Activated CD8-positive, alpha-beta T cell treated with anti-CD3 and anti-CD28 coated beads for 36 hours (primary cell): ENCODE measurements at places on chromosomes 7 and 10. TPM values are rescaled to one million over a fixed set of nuclear protein-coding genes. Genes with fewer than 3 reads are reported as not detected.
A peak's percentile ranks its signal among the peaks of the same experiment; 100 is the strongest.

STEAP1B gene
- not detected for total RNA-seq

SLC18A3 gene
- not detected for total RNA-seq

RBP4 gene
- total RNA-seq, result not detected

CYTH3 gene
- 0.92 TPM for total RNA-seq

ACTR3C gene
- total RNA-seq, result 2.9 TPM

TFEC gene
- not detected for total RNA-seq

TRPV5 gene
- not detected for total RNA-seq

BICC1 gene
- not detected for total RNA-seq

DNA sequence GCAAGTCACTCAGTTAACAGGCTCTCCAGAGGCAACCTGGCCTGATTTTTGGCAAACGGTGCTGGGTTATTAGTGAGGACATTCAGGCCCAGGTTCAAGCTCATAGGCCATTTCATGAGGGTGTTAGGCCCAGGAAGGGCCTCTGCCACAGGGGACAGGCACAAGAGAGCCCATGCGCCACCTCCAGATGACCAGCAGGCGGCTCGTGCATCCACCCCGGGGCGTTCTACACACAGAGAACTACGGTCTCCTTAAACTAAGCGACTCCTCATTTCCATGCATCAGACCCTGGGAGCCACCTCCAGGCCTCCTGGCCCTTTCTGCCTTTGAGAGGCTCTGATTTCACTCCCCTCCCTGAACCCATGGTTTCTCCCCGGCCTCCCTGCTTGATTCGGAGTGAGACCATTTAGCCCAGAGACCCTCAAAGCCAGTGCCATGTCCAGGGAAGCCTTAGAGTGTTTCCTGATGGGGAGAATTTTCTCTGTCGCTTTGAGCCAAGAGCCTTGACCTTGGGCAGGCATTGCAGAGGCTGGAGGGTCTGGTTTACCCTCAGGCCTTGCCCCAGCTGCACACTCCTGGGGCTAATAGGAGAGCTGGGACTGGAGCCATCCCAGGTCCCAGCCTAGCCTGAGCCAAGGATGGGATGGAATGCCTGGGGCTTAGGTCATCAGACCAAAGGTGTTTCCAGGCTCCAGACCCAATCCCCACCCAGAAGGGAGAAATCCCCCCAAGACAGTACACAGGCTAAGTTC lies 188.0 kb downstream of the GRID1 start:
- peak; percentile 5 for DNase-seq

DNA sequence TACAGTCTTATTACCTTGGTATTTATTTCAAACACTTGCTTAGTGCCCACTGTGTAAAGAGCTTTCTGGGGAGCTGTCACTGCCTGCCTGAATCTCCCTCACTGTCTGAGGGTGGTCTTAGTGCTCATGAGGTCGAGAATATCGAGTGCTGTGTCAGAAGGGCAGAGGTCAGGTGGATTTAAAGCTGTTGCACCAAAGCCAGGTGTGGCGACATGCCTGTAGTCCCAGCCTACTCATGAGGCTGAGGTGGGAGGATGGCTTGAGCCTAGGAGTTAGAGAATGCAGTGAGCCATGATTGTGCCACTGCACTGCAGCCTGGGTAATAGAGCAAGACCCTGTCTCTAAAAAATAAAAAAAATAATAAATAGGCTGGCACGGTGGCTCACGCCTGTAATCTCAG lies 20.9 kb downstream of the CCM2 start:
- no peak for DNase-seq

DNA sequence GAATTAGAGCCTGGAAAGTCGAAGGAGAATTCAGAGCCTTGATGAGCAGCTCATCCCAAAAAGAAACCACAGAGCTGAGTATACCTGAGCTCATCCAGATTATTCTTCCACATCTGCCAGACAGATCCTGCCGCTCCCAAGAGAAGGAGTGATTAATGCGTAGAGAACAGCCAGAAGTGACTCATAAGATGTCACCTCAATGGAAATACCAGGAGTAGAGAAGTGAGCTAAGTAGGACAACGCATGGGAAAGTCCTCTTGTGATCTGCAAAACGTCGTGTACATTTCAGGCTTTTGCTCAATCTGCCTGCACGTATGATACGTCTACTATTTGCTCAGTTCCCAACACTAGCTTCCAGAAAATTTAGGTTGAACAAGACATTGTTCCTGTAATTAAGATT lies 230.5 kb upstream of the AUTS2 start:
- no peak for DNase-seq

GRCh38 chr10:89171263-89171872 lies 35.7 kb downstream of the CH25H start:
- DNase-seq, result no peak

- DNase-seq, result no peak
These were observed 18.3 kb upstream of the SLC29A3 start for GRCh38 chr10:71300555-71301370.

GRCh38 chr7:66778201-66778600 lies 37.7 kb downstream of the RABGEF1 start:
- no peak for DNase-seq

- DNase-seq, result no peak
These were observed 156.2 kb upstream of the PTER start for GRCh38 chr10:16280595-16280994.

GRCh38 chr10:3477683-3478082 lies 305.1 kb upstream of the PITRM1 start:
- no peak for DNase-seq

- no peak for DNase-seq
These were observed 207.3 kb downstream of the HGF start for GRCh38 chr7:81562581-81562980.

DNA sequence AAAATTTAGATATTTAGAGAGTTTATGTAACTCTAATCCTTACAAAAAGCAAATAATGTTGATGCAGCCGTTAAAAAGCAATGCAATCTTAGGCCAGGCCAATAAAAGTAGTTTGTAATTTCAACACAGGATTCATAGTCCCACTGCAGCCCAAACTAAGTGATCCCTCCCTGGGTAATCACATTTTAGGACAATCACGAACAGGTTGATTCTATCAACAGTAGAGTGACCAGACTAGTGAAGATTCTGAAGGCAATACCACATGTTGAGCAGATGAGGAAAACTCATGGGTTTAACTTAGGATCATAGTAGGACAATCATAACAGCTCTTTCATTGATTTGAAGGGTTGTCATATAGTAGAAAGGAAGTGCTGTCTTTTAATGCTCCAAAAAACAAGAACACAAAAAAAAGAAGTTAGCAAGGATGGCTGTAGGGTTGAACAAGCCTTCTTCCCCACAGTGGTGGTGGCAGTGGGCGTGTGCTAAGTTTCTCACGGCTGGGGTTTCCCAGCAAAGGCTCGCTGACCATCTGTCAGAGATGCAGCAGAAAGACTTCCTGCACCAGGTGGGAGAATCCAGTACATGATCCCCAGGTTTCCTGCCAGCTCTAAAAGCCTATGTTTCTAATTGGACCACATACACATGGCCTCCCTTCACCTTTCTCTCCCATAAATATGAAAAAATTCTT lies 212.2 kb downstream of the CHRM2 start:
- DNase-seq, result no peak

DNA sequence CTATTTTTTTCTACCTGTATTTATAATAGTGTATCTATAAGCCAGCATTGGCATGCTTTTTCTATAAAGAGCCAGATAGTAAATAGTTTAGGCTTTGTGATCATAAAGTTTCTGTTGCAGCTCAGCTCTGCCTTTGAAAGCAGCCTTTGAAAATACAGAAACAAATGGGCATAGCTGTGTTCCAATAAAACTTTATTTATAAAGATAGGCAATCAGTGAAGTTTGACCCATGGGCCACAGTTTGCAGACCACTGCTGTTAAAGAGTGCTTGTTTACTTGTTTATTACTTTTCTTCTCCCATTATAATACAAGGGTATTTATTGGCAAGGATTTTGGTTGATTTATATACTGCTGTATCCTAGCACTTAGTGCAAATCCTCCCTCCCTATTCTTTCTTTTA lies 72.5 kb downstream of the SRI start:
- DNase-seq, result no peak

DNA sequence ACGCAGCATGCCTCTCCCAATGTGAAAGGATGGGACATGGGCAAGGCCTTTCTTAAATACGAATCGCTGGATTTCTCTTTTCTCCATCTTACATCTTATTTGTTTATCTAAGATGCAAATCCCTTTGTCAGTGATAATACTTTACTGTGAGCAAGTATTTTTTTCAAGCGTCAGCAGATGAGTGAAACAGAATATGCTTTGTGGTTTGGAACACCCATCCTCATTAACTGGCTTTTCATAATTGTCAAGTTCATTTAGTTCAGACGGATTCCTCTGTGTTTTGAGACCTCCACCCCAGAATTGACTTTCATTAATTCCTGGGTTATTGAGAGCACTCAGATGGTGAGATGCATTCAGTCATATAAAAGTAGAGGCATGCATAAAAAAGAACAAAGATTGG lies 149.8 kb downstream of the NSUN6 start:
- no peak for DNase-seq

DNA sequence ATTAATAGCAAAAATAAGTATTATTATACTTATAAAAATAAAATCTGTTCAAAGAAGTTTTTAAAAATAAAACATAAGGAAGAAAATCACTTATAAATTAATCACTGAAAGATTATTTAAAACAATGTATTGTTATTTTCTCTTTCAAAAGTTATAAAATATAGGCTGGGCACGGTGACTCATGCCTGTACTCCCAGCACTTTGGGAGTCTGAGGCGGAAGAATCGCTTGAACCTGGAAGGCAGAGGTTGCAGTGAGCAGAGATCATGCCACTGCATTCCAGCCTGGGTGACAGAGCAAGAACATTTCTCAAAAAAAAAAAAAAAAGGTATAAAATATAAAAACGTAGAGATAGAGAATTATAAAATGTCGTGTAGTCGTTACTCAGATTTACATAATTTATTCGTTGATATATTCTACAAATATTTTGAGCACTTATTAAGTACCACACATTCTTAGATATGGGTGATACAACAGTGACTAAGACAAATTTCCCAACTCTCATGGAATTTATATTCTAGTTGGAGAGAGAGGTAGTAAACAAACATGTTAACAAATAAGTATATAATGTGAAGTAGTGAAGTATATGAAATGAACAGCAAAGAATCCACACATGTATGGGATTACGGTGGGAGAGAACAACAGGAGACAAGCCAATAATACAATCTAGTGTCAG lies 1030.0 kb downstream of the SORCS1 start:
- DNase-seq, result no peak

DNA sequence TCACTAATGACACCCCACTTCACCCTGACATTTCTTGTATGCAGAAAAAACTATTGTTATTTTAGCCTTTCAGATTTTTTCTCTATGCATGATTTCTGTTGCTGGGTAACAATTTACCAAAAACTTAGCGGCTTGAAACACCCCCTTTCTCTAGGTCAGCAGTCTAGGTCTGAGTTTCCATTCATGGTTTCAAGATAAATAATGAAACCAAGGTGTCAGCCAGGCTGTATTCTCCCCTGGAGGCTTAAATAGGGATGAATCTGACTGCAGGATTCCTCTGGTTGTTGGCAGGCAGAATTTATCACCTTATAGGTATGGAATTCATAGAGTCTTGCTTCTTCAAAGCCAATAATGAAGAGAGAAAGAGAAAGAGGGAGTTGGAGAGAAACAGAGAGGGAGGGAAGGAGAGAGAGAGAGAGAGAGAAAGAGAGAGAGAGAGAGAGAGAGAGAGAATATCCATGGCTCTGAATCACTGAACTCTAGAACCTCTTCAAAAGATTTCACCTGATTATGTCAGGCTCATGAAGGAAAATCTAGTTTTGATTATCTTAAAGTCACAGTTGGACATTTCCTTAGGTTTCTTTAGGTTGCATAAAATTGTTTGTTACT lies 1224.6 kb upstream of the LRRTM3 start:
- no peak for DNase-seq
